ENCODE measurements at places on chromosomes 2 and 18. TPM values are rescaled to one million over a fixed set of nuclear protein-coding genes. Genes with fewer than 3 reads are reported as not detected.

GRCh38 chr2:98333922-98334321 lies 12.3 kb upstream of the CNGA3 start:
- no peak overlapping the region for H3K4me3 ChIP-seq
- H3K27me3 ChIP-seq, result no peaks in the 10 kb centered on the region
- H3K36me3 ChIP-seq, result no peaks in the 10 kb centered on the region
- no peak overlapping the region for H3K27ac ChIP-seq
- no peak for DNase-seq
- H3K4me1 ChIP-seq, result no peaks in the 10 kb centered on the region

GRCh38 chr18:76572518-76573247 lies 77.6 kb upstream of the ZNF516 start:
- H3K27me3 ChIP-seq, result no peaks in the 10 kb centered on the region
- no peak for DNase-seq
- H3K36me3 ChIP-seq, result no peaks in the 10 kb centered on the region
- no peak overlapping the region for H3K4me3 ChIP-seq
- H3K4me1 ChIP-seq, result no peaks in the 10 kb centered on the region
- H3K27ac ChIP-seq, result no peak overlapping the region

GRCh38 chr2:228140934-228141528 lies 40.5 kb downstream of the SPHKAP start:
- no peak overlapping the region for H3K27ac ChIP-seq
- no peak overlapping the region for H3K4me3 ChIP-seq
- no peaks in the 10 kb centered on the region for H3K36me3 ChIP-seq
- no peaks in the 10 kb centered on the region for H3K4me1 ChIP-seq
- DNase-seq, result no peak

Gene TFCP2L1
- 5.0 TPM for total RNA-seq

DNA sequence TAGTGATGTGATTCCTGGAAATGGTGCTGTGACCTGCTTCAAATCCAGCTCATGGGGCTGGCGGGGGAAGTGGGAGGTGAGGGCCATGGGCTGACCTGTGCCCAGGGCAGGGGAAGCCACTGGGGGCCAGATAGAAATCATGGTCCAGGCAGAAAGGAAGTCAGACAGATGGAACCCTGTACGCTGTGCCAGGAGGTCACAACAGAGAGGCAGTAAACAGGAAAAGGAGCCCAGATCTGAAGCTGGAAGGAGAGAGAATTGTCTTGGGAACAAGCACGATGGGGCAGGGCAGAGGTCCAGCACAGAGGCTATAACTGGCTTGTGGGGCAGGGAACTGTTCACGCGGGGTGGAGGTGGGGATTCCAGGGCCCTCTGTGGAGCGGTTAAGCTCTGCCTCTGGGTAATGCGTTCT lies 76.0 kb downstream of the RNF144A start:
- H3K27ac ChIP-seq, result no peak overlapping the region
- H3K27me3 ChIP-seq, result no peaks in the 10 kb centered on the region
- no peaks in the 10 kb centered on the region for H3K36me3 ChIP-seq
- no peaks in the 10 kb centered on the region for H3K4me1 ChIP-seq

GRCh38 chr2:102843764-102844443 lies 82.1 kb downstream of the TMEM182 start:
- H3K27me3 ChIP-seq, result no peaks in the 10 kb centered on the region
- no peaks in the 10 kb centered on the region for H3K4me1 ChIP-seq
- no peak overlapping the region for H3K4me3 ChIP-seq
- no peak overlapping the region for H3K27ac ChIP-seq

Gene GRP
- not detected for total RNA-seq

GRCh38 chr2:192195548-192196418 lies 1.1 kb upstream of the TMEFF2 start:
- peaks cover 34% of the 10 kb centered on the region for H3K27me3 ChIP-seq
- no peaks in the 10 kb centered on the region for H3K4me1 ChIP-seq
- H3K4me3 ChIP-seq, result peak overlapping the region; percentile 50
- DNase-seq, result no peak
- no peaks in the 10 kb centered on the region for H3K36me3 ChIP-seq

- H3K4me1 ChIP-seq, result no peaks in the 10 kb centered on the region
- no peaks in the 10 kb centered on the region for H3K27me3 ChIP-seq
- no peak overlapping the region for H3K27ac ChIP-seq
These were observed 899.3 kb downstream of the TRIB2 start for GRCh38 chr2:13616059-13616458.

Gene CXCR4
- total RNA-seq, result 34.0 TPM

Gene LRATD1
- 152 TPM for total RNA-seq

Gene ACVR1C
- 4.2 TPM for total RNA-seq

Gene KLHL29
- 18.2 TPM for total RNA-seq

Gene NGEF
- 54.5 TPM for total RNA-seq

- no peak for DNase-seq
- no peaks in the 10 kb centered on the region for H3K4me1 ChIP-seq
- H3K36me3 ChIP-seq, result no peaks in the 10 kb centered on the region
- H3K27me3 ChIP-seq, result no peaks in the 10 kb centered on the region
These were observed 1132.8 kb downstream of the LRP1B start for GRCh38 chr2:140998017-140998416.

DNA sequence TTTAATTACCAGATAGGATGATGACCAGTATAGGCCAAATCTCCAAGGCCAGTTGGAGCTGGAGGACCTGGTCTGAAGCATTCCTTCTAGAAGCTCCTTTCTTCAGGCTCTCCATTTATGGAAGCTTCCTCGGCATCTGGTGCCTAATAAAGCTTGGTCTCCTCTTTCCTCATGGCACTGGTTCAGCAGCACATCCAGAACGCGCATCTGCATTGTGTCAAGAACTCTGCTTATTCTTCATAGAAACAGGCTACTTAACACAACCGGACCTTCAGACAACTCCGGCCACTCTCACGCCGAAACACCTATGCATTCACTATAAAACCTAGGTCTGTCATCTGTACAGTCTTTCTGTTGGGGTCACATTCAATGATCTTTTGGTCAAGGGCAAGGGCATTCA lies 99.8 kb downstream of the COL6A3 start:
- no peak for DNase-seq
- no peaks in the 10 kb centered on the region for H3K27me3 ChIP-seq
- H3K27ac ChIP-seq, result no peak overlapping the region

GRCh38 chr18:60122339-60122738 lies 222.5 kb downstream of the PMAIP1 start:
- no peaks in the 10 kb centered on the region for H3K4me1 ChIP-seq
- no peaks in the 10 kb centered on the region for H3K36me3 ChIP-seq
- H3K4me3 ChIP-seq, result no peak overlapping the region

Gene XIRP2
- not detected for total RNA-seq

Gene ANKRD53
- total RNA-seq, result 3.5 TPM

GRCh38 chr2:96815326-96816126 lies 542 bp upstream of the CNNM3 start:
- peaks cover 8% of the 10 kb centered on the region for H3K4me1 ChIP-seq
- no peaks in the 10 kb centered on the region for H3K36me3 ChIP-seq
- no peak for DNase-seq
- H3K27me3 ChIP-seq, result no peaks in the 10 kb centered on the region

Data from Peyer's patch (tissue), 4 donors.